Stimulated activated naive B cell treated with anti-CD40 and anti-IgM and Interleukin-4, amounts not matched to agents 10 μg/mL and 1 μg/mL and 100 μg/mL, for 72 hours (primary cell): ENCODE measurements at places on chromosomes 16 and 17.

GRCh38 chr17:47404006-47404405 is 80.3 kb downstream of the EFCAB13 start:
- H3K27me3 ChIP-seq: no peaks in the 10 kb centered on the region
- no peak for DNase-seq
- no peak overlapping the region for H3K4me3 ChIP-seq
- no peak overlapping the region for H3K27ac ChIP-seq
- H3K36me3 ChIP-seq: peaks cover 14% of the 10 kb centered on the region

GRCh38 chr16:74199066-74199841 is 97.4 kb upstream of the PSMD7 start:
- H3K36me3 ChIP-seq: no peaks in the 10 kb centered on the region
- peaks cover 12% of the 10 kb centered on the region for H3K27me3 ChIP-seq
- H3K4me3 ChIP-seq: no peak overlapping the region
- no peaks in the 10 kb centered on the region for H3K4me1 ChIP-seq

GRCh38 chr17:15308758-15309157 is 32.6 kb downstream of the TEKT3 start:
- H3K36me3 ChIP-seq: no peaks in the 10 kb centered on the region
- no peaks in the 10 kb centered on the region for H3K27me3 ChIP-seq
- H3K4me1 ChIP-seq: no peaks in the 10 kb centered on the region
- no peak overlapping the region for H3K27ac ChIP-seq

- H3K27ac ChIP-seq: no peak overlapping the region
- H3K4me1 ChIP-seq: no peaks in the 10 kb centered on the region
- H3K36me3 ChIP-seq: no peaks in the 10 kb centered on the region
- H3K4me3 ChIP-seq: no peak overlapping the region
- H3K27me3 ChIP-seq: peaks cover 12% of the 10 kb centered on the region
- DNase-seq: no peak
These were observed 83.8 kb downstream of the PMP22 start for GRCh38 chr17:15181333-15181732.

GRCh38 chr17:2107506-2107905 is 52.6 kb downstream of the HIC1 start:
- peaks cover 9% of the 10 kb centered on the region for H3K4me1 ChIP-seq
- H3K4me3 ChIP-seq: no peak overlapping the region
- H3K27me3 ChIP-seq: no peaks in the 10 kb centered on the region
- H3K36me3 ChIP-seq: peaks cover 23% of the 10 kb centered on the region

GRCh38 chr17:45319239-45319703 is 2.5 kb upstream of the MAP3K14 start:
- DNase-seq: no peak
- peak overlapping the region; percentile 74 for H3K4me3 ChIP-seq
- peak overlapping the region; percentile 82 for H3K27ac ChIP-seq

DNA sequence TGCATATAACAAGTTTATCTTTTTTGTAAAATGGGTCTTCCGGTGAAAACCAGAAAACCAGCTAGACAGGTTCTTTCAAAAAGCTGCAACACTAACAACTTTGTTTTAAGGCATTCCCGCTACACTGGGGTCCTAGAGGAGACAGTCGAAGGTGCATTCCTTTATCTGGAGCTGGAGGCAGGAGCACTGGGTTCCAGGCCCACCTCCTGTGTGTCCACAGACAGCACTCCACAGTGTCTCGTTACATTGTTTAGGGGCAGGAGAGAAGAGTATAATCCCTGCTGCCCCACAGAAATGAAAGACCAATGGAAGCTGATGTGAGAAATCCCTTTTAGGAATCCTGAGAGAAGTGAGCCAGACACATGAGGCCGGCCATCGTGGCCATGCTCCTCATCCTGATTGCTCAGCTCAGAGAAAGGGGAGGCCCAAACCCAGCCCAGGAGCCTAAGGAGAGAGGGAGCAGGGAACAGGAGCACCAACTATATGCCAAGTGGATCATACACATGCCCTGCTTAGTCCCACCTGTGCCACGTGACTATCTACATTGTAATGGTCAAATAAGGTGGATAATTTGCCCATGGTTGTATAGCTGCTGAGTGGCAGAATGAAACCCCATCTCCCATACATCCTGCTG is 59.5 kb downstream of the CCDC182 start:
- DNase-seq: no peak
- H3K27me3 ChIP-seq: no peaks in the 10 kb centered on the region
- H3K27ac ChIP-seq: no peak overlapping the region
- H3K4me3 ChIP-seq: no peak overlapping the region
- H3K36me3 ChIP-seq: peaks cover 26% of the 10 kb centered on the region

GRCh38 chr16:66007717-66008116 is 358.8 kb upstream of the CDH5 start:
- no peak overlapping the region for H3K4me3 ChIP-seq
- H3K27ac ChIP-seq: no peak overlapping the region
- no peaks in the 10 kb centered on the region for H3K27me3 ChIP-seq
- no peaks in the 10 kb centered on the region for H3K36me3 ChIP-seq
- DNase-seq: no peak

GRCh38 chr17:70375813-70376770 is 206.8 kb downstream of the KCNJ2 start:
- no peaks in the 10 kb centered on the region for H3K36me3 ChIP-seq
- H3K4me3 ChIP-seq: no peak overlapping the region
- no peak for DNase-seq
- no peaks in the 10 kb centered on the region for H3K27me3 ChIP-seq
- no peaks in the 10 kb centered on the region for H3K4me1 ChIP-seq

DNA sequence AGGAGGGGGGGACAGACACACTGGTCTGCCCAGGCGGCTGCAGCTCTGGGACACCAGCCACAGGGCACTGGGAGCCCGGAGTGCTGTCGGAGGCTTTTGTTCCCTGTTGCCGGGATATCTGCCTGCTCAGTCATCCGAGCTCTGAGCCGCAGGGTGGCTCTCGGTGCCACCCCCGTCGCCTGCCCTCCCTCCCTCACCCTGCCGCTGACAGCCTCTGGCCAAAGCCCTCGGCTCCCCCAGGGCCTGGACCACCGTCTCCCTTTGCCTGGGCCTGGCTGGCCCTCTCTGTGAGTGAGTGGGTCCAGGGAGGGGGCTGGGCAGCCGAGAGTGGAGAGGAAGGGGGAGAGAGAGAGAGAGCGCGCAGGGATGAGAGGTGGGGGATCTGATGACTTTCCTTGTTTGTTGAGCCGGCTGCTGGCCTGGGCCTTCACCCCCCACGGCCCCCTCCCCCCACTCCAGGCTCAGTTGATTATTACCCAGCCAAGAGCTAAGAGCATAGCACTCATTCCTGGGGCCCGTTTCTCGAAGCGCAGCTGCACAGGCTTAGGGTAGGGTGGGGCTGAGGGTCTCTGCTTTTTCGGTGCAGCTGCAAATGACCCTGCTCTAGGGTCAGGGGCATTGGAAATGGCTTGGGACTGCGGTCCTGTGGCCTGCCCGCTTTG is 2.7 kb downstream of the FOXJ1 start:
- peaks cover 29% of the 10 kb centered on the region for H3K4me1 ChIP-seq
- H3K27me3 ChIP-seq: peaks cover 21% of the 10 kb centered on the region
- H3K27ac ChIP-seq: no peak overlapping the region
- no peak for DNase-seq
- H3K36me3 ChIP-seq: no peaks in the 10 kb centered on the region
- H3K4me3 ChIP-seq: no peak overlapping the region

DNA sequence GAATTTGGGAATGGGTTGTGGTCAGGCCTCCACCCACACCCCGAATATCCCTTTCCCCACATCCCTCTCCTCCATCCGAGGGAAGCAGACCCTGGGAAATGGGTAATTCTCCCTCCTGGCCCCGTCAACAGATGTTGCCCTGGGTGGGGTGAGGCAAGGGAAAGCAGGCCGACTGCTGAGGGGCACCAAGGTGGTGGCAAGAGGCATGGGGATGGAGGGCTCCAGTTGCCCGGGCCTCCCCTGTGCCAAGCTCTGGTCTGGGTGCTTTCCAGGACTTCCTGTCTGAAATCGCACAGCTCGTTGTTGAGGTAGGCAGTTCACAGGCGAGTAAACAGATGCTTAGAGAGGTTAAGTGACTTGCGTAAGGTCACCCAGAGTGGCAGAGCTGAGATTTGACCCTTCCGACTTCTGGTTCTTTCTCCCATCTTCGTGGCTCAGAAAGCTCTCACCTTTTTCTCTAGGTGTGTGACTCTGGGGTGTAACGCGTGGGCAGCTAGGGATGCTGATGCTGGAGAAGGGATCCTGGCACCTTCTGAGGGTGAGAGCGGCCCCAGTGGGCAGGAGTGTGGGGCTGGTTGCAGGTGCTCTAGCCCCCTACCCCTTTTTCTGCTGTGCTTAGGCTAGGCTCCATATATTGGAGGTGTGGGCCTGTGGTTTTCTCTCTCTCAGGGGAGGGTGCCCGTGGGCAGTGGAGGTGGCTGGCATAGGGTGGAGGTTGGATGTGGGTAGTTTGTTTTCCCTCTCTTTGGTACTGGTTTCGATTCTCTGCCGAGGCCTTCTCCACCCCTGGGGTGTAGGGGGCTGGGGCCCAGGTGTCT is 17.2 kb downstream of the RARA start:
- peak overlapping the region; percentile 74 for H3K4me3 ChIP-seq
- peaks cover 10% of the 10 kb centered on the region for H3K36me3 ChIP-seq
- peak overlapping the region; percentile 100 for H3K27ac ChIP-seq
- peaks cover 98% of the 10 kb centered on the region for H3K4me1 ChIP-seq
- DNase-seq: peak; percentile 77
- no peaks in the 10 kb centered on the region for H3K27me3 ChIP-seq

GRCh38 chr16:50151322-50151721 is 1.8 kb upstream of the TENT4B start:
- H3K27ac ChIP-seq: no peak overlapping the region
- H3K27me3 ChIP-seq: no peaks in the 10 kb centered on the region
- peaks cover 26% of the 10 kb centered on the region for H3K4me1 ChIP-seq

GRCh38 chr17:78027121-78027520 is 68.6 kb downstream of the TNRC6C start:
- no peak overlapping the region for H3K4me3 ChIP-seq
- H3K27ac ChIP-seq: no peak overlapping the region
- no peak for DNase-seq
- H3K4me1 ChIP-seq: no peaks in the 10 kb centered on the region
- no peaks in the 10 kb centered on the region for H3K36me3 ChIP-seq
- H3K27me3 ChIP-seq: no peaks in the 10 kb centered on the region
